ENCODE measurements at places on chromosomes 2 and 18. TPM values are rescaled to one million over a fixed set of nuclear protein-coding genes. Genes with fewer than 3 reads are reported as not detected.

Gene COL5A2
- total RNA-seq = 387 TPM

Gene MC4R
- total RNA-seq = 1.3 TPM

Gene KCNG2
- total RNA-seq = 1.3 TPM

Gene BOLL
- total RNA-seq = not detected

Gene ZNF396
- 6.2 TPM for total RNA-seq
